ENCODE measurements at places on chromosomes 12 and 14.

GRCh38 chr14:72524295-72524629 lies 369.6 kb downstream of the DPF3 start:
- DNase-seq = no peak

DNA sequence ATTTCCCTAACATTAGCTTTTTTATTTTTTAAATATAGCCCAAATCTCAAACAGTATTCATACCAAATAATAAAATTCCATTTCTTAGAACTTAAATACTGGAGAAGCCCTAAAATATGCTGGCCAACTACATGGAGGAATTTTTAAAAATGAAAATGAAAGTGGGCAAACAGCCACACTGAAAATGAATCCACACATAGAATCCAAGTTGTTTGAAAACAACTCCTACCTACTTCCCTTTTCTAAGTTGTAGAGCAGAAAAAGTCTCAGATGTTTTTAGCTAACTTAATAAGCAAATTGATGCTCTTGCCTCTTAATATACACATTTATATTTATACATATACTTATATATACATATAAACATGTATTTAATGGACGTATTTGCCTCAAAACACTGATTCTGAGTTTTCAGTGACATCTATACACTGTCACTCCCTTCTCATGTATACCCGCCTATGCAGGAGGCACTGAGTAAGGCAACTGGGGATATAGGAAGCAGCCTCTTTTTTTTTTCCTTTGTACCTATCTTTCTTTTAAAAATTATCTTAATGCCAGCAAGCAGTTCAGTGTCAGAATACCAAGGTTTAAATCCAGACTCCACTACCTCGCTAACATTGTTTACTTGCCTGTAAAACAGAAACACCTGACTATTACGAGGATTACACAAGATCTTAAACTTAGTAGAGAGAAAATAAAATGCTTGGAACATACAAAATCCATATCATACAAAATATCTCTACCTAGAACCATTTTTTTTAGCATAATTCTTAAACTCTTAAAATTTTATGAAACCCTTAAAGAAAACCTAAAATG lies 13.3 kb downstream of the DICER1 start:
- no peak for DNase-seq

GRCh38 chr14:70972107-70972976 lies 65.1 kb downstream of the PCNX1 start:
- peak; percentile 15 for DNase-seq

DNA sequence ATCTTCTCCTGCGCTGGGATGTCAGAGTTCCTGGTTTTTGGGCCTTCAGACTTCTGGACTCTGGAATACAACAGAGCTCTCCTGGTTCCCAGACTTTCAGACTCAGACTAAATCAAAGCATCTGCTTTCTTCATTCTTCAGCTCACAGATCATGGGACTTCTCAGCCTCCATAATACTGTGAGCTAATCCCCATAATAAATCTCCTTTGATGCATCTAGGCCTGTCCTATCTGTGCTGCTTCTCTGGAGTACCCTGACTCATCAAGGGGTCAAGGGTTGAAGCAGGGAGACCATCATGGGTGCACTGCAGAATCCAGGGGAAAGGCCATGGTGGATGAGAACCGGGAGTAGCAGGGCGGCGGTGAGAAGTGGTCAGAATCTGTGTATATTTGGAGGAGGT lies 1094.1 kb upstream of the TMEM132C start:
- DNase-seq = no peak

DNA sequence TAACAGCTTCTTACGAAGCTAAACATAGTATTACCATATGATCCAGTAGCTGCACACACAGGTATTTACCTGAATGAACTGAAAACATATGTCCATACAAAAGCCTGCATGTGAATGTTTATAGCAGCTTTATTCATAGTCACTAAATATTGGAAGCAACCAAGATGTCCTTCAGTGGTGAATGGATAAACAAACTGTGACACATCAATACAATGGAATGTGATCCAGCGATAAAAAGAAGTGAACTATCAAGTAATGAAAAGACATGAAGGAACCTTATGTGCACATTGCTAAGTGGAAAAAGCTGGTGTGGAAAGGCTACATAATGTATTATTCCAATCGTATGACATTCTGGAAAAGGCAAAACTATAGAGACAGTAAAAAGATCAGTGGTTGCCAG lies 38.1 kb upstream of the JDP2 start:
- DNase-seq = no peak

DNA sequence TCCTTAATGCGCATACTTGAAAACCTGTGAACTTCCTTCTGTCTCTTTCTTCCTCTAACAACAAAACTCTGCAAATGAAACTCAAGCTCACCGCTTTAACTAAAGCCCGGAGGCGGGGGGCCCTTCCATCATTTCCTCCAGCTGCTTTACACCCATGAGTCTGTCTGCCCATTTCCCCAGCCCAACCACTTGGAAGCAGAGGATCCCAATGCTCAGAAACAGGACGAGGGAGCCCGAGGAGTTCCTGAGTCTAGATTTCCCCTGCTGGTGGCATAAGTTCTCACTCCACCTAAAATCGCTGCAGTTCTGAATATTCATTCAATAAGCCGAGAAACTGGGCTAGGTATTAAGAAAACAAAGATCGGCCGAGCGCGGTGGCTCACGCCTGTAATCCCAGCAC lies 30.8 kb downstream of the GPR19 start:
- no peak for DNase-seq

- DNase-seq = no peak
Observed at GRCh38 chr14:50045039-50045711, 71.2 kb downstream of the VCPKMT start.

DNA sequence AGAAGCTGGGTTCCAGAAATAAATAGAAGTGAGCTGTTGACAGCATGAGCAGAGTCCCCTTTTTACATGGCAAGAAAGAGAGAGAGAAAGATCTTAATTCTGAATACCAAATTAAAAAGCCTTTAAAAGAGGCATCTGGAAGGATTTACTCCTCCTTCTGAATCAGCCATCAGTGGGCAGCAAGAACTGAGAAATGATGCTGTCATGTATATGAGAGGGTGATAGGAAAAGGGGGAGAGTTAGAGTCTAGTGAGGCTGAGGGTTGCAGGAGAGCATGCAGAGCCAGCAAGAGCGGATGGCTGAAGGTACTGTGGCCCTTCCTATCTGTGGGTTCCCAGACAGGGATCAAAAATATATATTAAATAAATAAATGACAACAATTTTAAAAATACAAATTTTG lies 34.5 kb upstream of the GNG2 start:
- no peak for DNase-seq

GRCh38 chr12:76277480-76277879 lies 70.7 kb downstream of the BBS10 start:
- DNase-seq = no peak

DNA sequence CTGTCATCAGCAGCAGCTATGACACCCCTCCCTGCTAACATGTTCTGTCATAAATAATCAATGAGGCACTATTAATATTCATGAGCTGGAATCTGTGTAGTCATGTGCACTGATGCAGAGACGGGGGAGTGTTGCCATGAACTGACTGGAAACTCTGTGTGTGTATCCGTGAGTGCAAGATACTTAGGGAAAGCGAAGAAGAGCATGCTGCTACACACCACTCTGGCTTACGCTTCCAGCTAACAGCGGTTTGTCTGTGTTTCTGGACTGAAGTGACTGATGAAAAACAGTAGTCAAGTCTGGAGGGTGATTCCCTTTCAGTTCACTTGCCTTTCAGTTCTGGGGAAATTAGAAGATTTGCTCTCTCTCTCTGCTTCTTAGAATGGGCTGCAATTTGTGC lies 249.4 kb downstream of the PDZRN4 start:
- peak; percentile 19 for DNase-seq

- DNase-seq = peak; percentile 60
Observed at GRCh38 chr14:24080888-24081738, 9.8 kb downstream of the CPNE6 start.

DNA sequence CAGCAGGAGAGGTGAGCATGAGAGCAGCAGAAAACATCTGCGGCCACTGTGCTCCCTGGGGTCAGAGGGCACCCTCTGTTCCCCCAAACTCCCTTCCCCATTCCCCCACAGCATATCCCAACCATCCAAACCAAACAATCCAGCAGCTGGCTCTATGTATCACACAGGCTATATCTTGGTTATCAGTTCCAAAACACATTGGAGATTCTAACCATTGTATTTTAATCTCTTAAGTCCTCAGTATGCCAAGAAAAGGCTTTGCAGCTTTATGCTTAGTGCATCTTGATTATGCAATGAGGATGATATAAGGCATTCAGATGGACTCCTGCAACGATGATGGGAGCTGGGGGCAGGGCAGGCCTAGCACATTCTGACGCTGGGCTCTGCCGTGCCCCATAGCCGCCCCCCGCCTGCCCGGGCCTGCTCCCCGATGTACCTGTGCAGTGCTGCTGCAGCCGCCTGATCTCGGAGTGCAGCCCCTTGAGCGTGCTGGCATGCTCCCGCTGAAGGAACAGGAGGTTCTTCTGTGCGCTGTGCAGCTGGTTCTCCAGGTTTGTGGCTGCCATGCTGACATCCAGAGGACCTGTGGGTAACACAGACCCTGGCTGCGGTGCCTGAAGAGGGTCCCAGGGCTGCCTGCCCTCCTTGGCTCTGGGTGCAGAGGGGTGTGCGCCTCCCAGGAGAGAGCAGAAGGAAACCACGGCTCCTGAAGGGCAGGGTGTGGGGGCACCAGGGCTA lies 29.6 kb downstream of the CCDC92 start:
- DNase-seq = no peak

DNA sequence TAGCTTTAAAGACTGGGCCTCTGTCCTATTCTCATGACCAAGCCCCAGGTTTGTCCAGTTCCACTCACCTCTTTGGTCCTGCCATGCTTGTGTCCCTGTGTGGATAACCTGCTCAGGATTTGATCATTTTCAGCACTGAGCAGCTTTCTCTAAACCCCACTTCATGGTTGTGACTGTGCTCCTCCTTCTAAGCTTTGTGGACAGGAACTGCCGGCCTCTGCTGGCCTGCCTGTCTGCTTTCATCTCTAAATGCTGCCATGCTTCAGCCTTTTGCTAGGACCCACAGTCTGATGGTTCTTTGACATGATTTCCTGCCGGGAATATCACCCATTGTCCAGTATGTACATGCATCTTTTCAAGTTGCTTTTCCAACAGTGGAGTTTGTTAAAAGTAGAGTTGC lies 53.9 kb upstream of the STXBP6 start:
- DNase-seq = no peak

DNA sequence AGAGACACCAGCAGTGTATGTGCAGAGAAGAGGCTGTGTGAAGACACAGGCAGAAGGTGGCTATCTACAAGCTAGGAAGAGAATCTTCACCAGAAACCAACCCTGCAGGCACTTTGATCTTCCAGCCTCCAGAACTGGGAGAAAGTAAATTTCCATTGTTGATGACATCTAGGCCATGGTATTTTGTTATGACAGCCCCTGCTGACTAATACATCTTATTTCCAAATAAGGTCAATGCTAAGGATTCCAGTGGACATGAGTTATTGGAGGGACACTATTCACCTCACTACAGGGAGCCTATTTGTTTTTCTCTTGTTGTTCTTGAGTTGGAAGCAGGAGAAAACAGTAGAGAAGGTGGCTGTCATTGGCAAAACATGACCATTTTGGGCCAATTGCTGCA lies 88.5 kb upstream of the RIN3 start:
- DNase-seq = no peak

DNA sequence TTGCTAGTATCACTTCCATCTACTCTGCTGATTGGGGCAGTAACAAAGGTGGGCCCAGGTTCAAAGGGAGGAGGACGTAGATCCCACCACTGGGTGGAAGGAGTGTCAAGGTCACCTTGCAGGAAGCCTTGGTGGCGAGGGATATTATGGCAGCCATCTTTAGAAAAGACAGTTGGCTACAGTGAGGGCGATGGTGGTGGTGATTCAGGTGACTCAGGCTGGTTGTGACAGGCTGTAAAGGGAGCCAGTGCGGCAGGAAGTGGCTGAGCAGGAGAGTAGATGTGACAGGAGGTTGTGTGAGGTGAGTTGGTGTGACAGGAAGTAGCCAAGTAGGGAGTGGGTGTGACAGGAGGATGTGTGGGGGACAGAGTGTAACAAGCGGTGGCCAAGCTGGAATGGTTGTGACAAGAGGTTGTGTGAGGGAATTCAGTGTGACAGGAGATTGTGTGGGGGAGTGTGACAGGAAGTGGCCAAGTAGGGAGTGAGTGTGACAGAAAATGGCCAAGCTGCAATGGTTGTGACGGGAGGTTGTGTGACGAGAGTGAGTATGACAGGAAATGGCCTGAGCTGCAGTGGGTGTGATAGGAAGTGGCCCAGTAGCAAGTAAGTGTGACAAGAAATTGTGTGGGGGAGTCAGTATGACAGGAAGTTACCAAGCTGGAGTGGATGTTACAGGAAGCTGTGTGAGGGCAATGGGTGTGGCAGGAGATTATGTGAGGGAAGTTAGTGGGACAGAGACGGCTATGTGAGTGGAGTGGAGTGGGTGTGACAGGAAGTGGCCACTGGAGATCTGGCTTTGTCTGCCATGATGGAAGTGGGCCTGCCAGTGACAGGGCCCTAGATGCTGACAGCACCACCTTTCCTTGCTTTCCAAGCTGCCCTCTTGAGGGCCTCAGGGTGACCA lies 136.5 kb upstream of the MYL2 start:
- DNase-seq = no peak

DNA sequence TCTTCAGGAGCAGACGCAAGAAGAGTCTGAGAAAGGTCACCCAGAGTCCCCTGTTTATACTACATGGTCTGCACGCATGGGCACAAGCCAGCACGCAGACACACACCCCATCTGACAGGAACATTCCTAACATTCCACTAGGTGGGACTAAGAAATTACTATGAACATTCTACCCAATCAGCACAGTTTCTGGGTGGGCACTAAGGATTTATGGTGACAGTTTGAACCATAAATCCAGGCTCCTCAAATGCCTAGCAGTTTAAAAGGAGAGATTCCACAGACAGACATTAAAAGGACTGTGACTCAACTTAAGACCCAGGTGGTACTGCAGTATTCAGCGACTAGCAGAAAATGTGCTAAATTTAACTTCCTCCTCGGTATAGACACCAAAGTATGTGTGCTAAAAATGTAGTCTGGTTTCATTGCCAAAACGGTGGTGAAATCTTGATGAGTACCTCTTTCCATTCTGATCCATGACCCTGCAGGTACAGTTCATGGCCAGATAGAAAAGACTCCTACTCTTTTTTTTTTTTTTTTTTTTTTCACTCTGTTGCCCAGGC lies 16.2 kb downstream of the ABHD4 start:
- no peak for DNase-seq

- DNase-seq = no peak
Observed at GRCh38 chr14:48703728-48704467, 882.3 kb downstream of the RPS29 start.

DNA sequence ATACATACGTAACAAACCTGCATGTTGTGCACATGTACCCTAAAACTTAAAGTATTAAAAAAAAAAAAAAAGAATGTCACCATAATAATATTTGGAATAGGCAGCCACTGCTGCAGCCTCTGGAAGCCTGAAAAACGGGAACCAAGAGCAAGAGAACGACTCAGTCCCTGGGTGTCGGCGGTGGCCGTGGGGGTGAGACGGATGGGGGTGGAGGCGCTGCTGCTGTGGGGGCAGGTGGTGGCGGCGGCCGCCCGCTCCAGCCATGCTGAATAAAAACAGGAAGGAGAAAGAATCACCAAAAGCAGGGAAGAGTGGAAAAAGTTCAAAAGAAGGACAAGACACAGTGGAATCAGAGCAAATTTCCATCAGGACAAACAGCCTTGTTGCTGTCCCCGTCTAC lies 46.9 kb downstream of the ZFYVE21 start:
- DNase-seq = no peak

- no peak for DNase-seq
Observed at GRCh38 chr14:68440820-68441219, 352.0 kb downstream of the ZFP36L1 start.
